Left hindlimb (tissue), 1 donor: ENCODE measurements at places on chromosomes 7 and 10.

- no peak for DNase-seq
Observed at GRCh38 chr7:125355899-125356298, 426.3 kb upstream of the POT1 start.

- DNase-seq = no peak
Observed at GRCh38 chr7:41529831-41530230, 173.1 kb downstream of the INHBA start.

- DNase-seq = no peak
Observed at GRCh38 chr7:94999069-94999351, 91.6 kb downstream of the PPP1R9A start.

DNA sequence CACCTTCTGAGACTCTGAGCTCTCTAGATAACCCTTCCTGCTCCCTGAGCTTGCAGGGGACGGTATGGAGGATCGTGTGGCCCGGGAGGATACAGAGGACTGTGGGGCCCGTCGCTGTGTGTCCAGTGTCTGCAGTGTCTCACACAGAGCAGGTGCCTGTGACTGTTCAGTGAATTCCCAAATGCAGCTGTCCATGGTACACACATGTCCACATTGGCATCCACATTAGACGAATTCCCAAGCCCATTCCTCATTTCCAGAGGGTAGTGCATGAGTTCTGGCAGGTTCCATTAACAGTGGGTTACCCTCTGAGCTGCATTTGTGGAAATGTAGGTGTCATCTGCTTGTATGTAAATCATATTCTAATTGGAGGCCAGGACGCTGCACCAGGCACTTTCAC is 39.5 kb downstream of the WDFY4 start:
- no peak for DNase-seq

DNA sequence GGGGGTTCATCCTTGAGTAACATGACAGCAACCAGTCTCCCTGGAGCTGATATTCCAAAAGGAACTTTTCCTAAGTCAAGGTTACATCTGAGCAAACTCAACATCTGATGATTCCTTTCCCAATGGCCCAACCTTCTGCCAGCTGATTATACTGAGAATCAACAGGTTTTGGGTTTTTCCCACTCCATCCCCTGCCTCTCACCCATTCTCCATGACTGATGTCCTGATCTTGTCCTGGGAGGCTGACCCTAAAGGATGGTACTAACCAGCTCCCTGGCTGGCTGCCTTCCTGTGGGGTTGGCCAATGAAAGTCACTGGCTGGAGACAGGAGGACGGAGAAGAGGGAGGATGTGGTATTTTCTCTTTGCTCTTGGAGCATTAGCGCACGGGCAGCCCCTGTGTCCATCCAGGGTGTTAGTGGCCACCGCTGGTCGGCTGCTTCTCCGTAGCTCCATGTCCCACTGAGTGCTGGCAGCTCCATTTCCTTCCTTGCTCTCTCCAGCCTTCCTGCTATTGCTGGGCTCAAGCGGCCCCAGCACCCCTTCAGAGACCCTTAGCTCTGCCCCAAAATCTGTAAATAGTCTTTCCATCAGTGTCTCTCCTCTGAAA is 306.2 kb upstream of the PITRM1 start:
- DNase-seq = no peak
